ENCODE measurements at places on chromosomes 7 and 10.

GRCh38 chr10:77075926-77076325, 561.7 kb downstream of the KCNMA1 start:
- DNase-seq: no peak

- no peak for DNase-seq
Observed at GRCh38 chr10:21572578-21572977, 38.5 kb downstream of the MLLT10 start.

GRCh38 chr7:152527610-152528032, 91.8 kb upstream of the KMT2C start:
- DNase-seq: no peak

DNA sequence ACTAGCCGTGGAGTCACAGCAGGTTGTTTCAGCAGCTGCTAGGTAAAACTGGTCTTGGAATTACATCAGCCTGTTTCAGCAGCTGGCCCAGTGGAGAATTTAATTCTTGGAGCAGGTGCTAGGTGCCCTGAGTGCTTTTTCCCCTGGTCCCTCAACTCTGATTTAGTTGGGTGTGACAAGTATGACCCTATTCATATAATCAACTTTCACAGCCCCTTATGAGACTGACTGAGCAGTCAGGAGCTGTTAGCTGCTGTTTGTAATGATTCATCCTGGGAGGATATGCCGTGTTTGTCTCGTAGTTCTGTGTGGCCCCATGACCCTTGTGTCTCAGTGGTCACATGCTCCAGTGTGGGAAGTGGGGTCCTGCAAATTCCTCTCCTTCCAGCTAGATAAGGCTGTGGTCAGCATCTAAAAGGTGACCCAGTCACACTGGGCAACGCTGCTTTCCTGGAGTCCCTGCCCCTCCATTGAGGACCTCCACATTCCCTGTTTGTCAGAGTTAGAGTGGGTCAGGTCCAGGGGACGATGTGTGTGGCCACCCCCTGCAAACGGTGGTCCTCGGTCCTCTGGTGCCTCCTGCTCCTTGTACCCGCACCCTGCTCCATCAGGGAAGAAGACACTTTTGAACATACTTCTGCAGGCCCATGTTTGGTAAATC, 28.3 kb downstream of the TBATA start:
- DNase-seq: no peak

GRCh38 chr10:123274306-123275135, 120.3 kb downstream of the BUB3 start:
- no peak for DNase-seq

GRCh38 chr7:119037941-119038340, 813.4 kb downstream of the ANKRD7 start:
- no peak for DNase-seq

DNA sequence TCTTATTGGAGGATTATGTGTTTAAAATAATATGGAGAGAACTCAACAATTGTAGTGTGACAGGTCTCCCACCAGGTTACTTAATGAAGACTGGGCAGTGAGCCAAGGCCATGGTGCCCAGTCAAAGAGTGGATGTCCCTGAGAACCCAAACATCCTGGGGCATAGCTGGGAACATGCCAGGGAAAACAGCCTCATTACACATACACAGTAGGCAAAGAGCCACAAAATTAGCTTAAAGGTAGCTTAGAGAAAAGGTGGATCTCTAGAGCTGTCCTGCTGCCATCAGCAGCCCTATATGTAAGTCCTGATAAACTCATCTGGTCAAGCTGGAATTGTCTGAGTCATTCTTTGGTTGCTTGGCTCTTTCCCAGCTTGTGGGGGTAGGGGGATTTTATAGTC, 287.8 kb downstream of the PHF14 start:
- no peak for DNase-seq

DNA sequence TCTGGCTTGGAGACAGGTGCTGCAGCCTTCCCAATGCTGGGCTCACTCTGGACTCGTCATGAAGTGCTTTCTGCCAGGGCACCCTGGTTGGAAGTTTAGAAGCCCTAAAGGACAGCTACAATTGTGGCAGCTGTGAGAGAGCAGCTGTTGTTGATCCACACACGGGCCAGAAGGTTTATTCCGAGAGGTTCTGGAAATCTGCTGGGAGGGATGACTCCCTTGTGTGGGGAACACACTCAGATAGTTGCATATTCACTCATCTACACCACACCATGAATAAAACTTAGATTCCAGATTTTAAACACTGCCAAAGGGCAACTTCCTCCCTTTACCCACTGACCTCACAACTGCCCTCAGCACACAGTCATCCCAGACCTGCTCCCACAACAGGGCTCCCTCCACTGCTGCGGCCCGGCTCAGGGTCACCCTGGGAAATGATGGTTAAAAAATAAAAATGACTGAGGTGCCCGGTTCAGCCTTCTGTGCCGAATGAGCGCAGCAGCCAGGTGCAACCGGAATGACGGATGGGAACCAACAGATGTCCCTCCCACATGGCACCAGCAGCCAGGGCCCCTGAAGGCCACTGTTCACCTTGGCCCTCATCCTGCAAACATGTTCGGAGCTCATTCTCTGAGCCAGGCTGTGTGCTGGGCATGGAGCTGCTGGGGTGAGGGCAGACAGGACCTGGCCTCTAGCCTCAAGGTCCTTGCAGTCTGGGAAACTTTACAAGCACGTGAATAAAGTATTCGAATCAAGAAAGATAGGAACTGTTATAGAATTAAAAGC, 40.2 kb downstream of the ASB13 start:
- DNase-seq: no peak

DNA sequence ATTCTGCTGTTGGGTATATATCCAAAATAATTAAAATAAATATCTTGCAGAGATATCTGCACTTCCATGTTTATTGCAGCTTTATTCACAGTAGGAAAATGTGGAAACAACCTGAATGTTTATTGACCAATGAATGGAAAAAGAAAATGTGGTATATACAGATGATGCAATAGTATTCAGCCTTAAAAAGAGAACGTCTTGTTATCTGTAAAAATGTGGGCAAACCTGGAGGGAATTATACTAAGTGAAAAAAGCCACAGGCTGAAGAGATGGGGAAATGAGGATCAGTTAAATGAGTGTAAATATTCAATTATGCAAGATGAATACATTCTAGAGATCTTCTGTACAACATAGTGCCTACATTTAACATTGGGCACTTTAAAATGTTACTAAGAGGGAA, 766.1 kb upstream of the IGFBP3 start:
- no peak for DNase-seq

GRCh38 chr7:87328281-87328680, 17.2 kb upstream of the CROT start:
- no peak for DNase-seq

DNA sequence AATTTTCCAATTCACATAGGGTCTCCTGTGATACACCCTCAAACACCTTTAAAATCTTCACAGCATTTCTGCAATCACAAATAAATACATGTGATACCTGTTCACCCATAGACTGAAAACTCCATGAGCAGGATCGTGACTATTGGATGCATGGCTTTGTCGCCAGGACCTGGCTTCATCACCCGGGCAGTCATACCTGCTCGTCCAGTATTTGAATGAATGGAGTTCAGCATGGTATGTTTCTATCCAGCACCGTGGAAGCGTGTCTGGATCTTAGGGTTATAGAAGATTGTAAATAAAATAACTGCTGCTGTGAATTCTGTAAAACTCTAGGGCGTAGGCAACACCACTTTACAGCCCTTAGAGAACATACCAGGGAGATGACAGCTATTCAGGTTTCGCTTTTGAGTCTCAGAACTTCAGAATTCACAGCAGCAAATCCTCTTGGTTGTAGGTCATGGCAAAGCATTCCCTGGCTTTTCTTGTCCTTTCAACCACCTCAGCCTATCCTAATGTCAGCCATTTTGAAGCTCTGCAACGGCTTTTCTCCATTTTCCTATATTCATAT, 47.4 kb upstream of the USP6NL start:
- DNase-seq: no peak

GRCh38 chr10:74867351-74867750, 41.0 kb downstream of the KAT6B start:
- DNase-seq: no peak

DNA sequence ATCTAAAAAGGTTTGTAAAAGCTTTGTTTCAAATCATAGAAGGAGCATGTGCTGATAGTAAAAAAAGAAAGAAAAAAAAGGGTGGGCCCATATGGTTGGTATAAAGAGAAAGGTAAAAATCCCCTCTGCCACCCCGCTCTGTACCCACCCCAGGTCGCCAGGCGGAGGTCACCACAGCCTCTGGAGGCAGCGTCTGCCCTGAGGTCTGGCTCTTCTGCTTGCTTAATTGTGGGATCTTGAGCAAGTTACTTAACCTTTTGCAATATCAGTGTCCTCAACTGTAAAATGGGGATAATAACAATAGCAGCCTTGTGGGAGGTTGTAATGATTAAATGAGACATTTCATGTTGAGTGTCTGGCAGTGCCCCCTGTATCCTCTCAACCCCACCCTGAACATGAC, 10.7 kb upstream of the PCBD1 start:
- DNase-seq: no peak

GRCh38 chr10:119625570-119626280, 25.5 kb upstream of the BAG3 start:
- DNase-seq: no peak

DNA sequence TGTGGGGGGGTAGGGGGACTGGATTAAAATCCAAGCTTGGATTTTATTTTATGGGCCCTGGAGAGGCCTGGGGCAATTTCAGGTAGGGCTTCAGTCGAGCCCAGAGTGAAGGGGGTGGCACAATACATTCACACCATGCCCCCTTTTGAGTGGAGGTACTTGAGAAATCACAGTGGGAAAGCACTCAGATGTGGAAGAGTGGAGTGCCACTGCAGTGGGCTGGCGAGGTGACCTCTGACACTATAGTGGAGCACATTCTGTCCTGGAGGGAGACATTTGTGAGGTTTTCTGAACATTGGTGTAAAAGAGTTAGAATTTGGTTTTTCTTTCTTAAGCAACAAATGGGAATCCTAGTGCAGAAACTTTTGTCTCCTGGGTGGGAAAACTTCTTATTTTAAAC, 143.2 kb downstream of the WNT2 start:
- no peak for DNase-seq

DNA sequence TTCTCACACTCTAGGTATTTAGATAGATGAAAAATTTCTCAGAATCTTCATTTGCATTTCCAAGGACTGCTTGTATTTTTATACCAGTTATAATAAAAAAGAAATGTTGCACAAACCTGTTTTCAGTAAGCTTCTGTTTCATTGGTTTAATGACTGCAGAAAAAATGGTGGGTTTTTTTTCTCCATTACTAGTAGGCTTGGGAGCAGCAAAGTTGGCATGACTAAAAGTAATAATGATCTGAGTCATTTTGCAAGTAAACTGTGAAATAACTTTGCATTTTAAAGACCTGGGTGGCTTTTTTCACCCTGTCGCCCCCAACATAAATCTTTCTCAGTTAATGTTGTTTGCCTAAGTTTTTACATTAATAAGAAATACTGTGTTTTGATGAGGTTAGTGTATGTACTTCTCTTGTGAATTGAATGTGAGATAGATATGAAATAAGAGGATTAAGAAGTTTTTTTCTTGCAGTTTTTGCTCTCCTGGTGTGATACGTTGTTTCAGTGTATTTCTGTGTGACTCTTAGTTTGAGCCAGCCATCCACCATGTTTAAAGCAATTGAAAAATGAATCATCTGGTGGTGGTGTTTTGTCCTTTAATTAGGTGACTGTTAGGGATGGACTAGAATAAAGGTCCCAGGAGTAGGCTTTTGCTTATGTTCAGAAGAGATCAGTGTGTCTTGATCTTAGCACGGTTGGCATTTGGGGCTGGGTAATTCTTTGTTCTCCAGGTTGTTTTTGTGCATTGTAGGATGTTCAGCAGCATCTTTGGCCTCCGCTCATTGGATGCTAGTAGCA, 1.8 kb downstream of the GNAI1 start:
- no peak for DNase-seq

DNA sequence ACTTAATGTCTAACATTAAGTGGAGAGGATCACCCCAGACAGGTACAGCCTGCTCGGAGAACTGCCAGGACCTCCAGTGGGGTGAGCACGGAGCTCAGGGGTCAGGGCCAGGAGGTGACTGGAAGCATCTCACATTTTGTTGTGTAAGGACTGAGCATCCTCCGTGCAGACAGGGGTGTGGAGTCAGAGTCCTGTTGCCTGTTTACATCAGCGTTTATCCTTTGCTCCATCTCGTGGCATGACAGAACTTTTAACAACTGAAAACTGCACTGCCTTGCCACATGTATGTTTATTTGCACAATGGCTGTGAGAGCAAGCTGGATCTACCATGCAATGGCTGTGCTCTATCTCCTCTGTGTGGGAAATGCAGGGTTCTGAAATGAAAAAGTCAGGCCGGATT, 175.4 kb upstream of the AKR1E2 start:
- no peak for DNase-seq

DNA sequence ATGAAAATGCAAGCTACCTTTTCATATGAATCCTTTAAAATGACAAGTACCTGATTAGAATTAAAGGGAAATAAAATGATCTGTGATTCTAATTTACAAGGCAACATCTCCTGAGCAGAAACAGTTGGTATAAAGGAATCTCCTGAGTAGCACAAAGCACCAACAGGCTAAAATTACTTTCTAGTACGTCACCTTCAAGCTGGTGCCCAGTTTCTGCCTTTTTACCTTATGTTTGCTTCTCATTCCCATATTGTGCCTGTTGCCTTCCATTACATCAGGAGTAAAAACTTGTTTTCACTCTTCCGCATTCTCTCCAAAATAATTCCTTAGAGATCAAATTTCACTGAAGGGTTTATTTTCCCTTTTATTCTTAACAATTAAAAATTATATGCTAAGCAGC, 587.1 kb upstream of the KCND2 start:
- no peak for DNase-seq

DNA sequence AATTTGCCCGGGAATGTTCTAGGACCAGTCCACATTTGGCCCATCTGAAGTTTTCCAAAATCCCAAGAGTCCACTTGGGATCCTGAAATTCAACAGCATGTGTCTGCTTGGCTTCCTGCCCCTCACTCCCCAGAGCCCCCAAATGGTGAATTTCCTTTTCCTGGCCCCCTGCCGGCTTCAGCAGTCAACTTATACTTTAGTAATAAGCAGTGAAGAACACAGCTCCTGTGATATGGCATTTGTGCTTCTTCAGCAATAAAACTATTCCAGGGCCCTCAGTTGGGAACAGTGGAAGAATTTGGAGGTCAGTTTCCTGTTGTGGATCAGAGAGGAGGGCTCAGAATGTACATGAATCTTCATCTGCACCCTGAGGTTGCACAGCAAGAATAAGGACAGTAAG, 51.1 kb downstream of the PRF1 start:
- DNase-seq: no peak

DNA sequence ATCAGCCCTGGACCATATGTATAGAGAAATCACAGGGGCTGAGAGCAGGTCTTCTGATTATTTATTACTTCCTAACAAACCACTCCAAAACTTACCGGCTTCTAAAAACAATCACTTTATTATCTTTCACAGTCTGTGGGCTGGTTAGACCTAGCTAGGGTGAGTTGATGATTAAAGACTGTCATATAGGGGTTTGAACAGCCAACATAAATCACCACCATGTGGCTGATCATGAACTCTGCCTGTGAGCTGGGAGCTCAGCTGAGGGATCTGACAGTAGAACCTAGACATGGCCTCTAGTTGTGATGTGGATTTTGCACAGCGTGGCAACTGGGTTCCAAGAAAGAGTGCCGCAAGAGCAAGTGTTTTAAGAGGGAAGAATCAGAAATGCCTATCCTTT, 305.4 kb downstream of the CSTF2T start:
- DNase-seq: no peak

Data from activated CD4-positive, alpha-beta T cell treated with anti-CD3 and anti-CD28 coated beads, Interleukin-2, amount 50 U/mL, for 1 hour (primary cell).